ENCODE measurements at places on chromosomes 1 and 21. TPM values are rescaled to one million over a fixed set of nuclear protein-coding genes. Genes with fewer than 3 reads are reported as not detected.

EXO1 gene
- 53.8 TPM for total RNA-seq

RNU1-2 gene
- total RNA-seq: 1,573 TPM

GSTM1 gene
- 116 TPM for total RNA-seq

GPR37L1 gene
- total RNA-seq: not detected

NUP210L gene
- 0.05 TPM for total RNA-seq

SLAMF1 gene
- 103 TPM for total RNA-seq

DHRS3 gene
- total RNA-seq: 33.3 TPM

NES gene
- 0.02 TPM for total RNA-seq

IBA57 gene
- total RNA-seq: 8.3 TPM

HORMAD1 gene
- not detected for total RNA-seq

GBP5 gene
- total RNA-seq: 137 TPM

CCDC185 gene
- total RNA-seq: not detected

LCE2B gene
- not detected for total RNA-seq

CFHR1 gene
- not detected for total RNA-seq

BGLAP gene
- 2.4 TPM for total RNA-seq

OR6K6 gene
- total RNA-seq: not detected

WNT2B gene
- 0.12 TPM for total RNA-seq

TTC34 gene
- 1.3 TPM for total RNA-seq

TMED5 gene
- total RNA-seq: 32.6 TPM

FOXJ3 gene
- total RNA-seq: 44.1 TPM

NOL9 gene
- 37.4 TPM for total RNA-seq

CELA3A gene
- total RNA-seq: not detected

VCAM1 gene
- total RNA-seq: not detected

RCOR3 gene
- total RNA-seq: 31.0 TPM

TMEM59 gene
- total RNA-seq: 99.3 TPM

MASP2 gene
- not detected for total RNA-seq

TRIM63 gene
- total RNA-seq: not detected

MXRA8 gene
- 0.25 TPM for total RNA-seq

C1orf87 gene
- total RNA-seq: not detected

SLC44A3 gene
- not detected for total RNA-seq

FAM72B gene
- total RNA-seq: 43.1 TPM

GBP1 gene
- total RNA-seq: 67.6 TPM

LRRC8C gene
- 37.1 TPM for total RNA-seq

RNU1-1 gene
- total RNA-seq: 2,291 TPM

PTPN7 gene
- 188 TPM for total RNA-seq

CACNA1E gene
- not detected for total RNA-seq

NR1I3 gene
- total RNA-seq: not detected

NBPF6 gene
- total RNA-seq: not detected

MX2 gene
- total RNA-seq: 40.4 TPM

KIAA1614 gene
- 0.09 TPM for total RNA-seq

CNKSR1 gene
- total RNA-seq: 3.2 TPM

EFHD2 gene
- 48.6 TPM for total RNA-seq

RIMS3 gene
- total RNA-seq: 2.7 TPM

IFNAR1 gene
- total RNA-seq: 29.6 TPM

INTS11 gene
- 151 TPM for total RNA-seq

HMGN1 gene
- 335 TPM for total RNA-seq

RGS16 gene
- 30.6 TPM for total RNA-seq

OLIG1 gene
- total RNA-seq: not detected

CYYR1 gene
- not detected for total RNA-seq

S100A12 gene
- total RNA-seq: not detected

HSPA6 gene
- total RNA-seq: 0.14 TPM

RAD54L gene
- 64.2 TPM for total RNA-seq

FNDC5 gene
- total RNA-seq: not detected

BRDT gene
- total RNA-seq: not detected

FNDC7 gene
- total RNA-seq: 0.12 TPM

FCAMR gene
- not detected for total RNA-seq

LCE2A gene
- not detected for total RNA-seq

GRHL3 gene
- not detected for total RNA-seq

NCAM2 gene
- not detected for total RNA-seq

CRYAA gene
- not detected for total RNA-seq

All from activated CD4-positive, alpha-beta T cell treated with anti-CD3 and anti-CD28 coated beads for 36 hours (primary cell).